NCI-H1694 (cell line): ENCODE measurements at places on chromosomes 6 and 20.

DNA sequence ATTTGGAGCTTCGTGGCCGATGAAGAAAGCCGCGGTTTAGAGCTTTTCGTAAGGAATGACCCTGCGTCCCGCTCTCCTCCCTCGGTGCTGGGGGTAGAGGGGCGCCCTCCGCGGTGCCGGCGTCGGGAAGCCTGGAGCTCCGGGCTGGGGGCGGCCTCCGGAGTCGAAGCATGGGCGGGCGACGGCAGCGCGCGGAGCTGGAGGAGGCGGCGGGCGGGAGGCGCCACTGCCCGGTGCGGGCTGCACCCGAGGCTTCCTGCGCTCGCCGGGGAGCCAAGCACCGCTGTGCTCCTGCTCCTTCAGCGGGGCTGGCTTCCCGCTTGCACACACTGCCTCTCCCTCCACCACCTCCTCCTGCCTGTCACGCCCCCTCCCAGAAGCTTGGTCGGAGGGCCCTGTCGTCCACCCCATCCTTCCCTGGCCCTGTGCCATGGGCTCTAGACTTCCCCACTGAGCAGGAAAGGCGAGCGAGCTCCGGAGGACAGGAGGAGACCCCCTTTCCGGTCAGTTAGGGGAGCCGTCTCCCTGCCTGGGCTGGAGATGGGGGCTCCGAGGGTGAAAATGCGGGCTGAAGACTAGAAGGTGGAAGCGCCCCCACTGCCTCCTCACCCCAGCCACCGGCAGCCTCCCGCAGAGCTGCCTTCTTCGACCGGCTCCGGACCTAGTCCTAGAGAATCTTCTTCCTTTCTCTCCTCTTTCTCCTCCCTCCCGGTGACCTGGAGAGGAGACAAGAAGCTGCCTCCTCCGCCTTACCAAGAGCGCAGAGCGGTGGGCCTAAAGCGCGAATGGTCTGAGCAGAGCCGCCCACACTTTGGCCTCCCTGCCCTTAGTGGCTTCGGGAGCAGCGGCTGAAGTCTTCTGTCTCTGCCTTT, 1.8 kb downstream of the CDH4 start:
- DNase-seq = no peak

DNA sequence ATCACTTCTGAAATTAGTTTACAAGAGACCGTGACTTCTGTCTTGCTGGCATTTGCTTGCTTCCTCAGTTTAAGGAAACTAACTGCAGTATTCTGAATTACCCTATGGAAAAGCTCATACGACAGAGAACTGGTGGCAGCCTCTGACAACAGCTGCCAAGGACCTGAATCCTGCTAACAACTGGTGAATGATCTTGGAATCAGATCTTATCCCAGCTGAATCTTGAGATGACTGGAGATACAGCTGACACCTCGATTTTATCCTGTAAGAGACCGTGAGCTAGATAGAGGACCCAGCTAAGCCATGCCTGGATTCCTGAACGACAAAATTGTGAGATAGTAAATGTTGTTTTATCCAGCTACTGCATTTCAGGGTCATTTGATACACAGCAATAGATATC, 202.3 kb downstream of the OGFRL1 start:
- DNase-seq = no peak

- DNase-seq = no peak
These were observed 138.2 kb upstream of the CST7 start for GRCh38 chr20:24810676-24811407.

GRCh38 chr6:14706378-14706929, 539.4 kb upstream of the JARID2 start:
- DNase-seq = no peak

GRCh38 chr20:2652724-2653555, 508 bp downstream of the NOP56 start:
- no peak for DNase-seq

- DNase-seq = no peak
These were observed 42.9 kb downstream of the RIOK1 start for GRCh38 chr6:7432391-7433120.

DNA sequence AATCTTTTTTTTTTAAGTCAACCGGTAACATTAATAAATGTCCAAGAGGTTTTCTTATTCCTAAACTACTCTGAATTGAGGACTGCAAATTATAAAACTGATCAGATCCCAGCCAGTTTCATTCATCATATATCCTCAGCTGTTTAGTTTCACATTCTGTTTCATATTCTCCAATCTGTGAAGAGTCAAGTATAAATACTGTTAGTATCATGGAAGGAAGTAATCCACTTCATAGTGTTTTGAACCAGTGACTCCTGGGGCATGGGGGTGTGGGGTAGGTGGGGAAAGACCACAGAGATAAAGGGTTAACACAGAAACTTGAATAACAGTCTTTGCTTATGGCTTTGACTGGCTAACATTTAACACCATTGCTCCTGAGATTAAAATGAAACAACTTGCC, 69.9 kb downstream of the FYN start:
- DNase-seq = no peak

- DNase-seq = no peak
These were observed 16.2 kb upstream of the TGM2 start for GRCh38 chr20:38181207-38181801.

DNA sequence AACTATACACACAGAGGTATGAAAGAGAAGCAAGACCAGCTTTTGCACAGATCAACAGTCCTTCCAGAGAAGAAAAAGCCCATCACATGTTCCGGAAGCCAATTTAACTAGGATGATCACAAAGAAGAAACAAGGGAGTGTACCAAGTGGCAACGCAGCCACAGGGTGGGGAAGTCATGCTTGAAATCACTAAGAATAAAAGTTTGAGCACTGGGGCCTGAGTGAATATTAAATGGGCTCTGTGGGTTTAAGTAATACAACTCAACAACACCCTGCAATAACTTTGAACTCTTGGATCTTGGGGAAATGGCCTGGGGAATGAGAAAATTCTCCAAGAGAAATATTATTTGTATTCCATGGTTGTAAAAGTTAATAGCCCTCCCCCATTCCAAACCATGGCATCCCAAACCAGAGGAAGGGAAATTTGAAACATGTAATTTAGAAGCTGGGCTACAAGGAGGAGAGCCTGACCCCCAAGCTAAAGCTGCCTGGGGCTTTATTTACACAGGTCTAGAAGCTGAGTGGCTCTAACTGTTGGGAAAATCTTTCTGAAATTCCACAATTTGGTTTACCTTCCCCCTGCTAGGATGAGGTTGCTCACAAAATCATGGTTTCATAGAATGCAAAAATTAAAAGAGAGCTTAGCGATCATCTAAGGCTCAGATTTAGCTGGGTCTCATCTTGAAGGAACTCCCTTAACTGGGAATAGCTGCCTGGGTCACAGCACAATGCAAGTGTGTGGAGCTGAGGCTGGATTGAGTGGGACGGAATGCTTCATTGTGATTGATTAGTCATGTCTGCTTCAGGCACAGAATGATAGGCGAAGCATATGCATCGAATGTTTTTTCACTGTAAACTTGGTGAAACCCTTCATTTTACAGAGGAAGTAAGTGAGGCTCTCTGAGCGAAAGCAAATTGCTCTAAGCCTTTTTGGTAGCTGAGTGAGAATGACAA, 143.6 kb downstream of the BMP7 start:
- no peak for DNase-seq

- no peak for DNase-seq
These were observed 28.1 kb downstream of the COL11A2 start for GRCh38 chr6:33164176-33164575.

DNA sequence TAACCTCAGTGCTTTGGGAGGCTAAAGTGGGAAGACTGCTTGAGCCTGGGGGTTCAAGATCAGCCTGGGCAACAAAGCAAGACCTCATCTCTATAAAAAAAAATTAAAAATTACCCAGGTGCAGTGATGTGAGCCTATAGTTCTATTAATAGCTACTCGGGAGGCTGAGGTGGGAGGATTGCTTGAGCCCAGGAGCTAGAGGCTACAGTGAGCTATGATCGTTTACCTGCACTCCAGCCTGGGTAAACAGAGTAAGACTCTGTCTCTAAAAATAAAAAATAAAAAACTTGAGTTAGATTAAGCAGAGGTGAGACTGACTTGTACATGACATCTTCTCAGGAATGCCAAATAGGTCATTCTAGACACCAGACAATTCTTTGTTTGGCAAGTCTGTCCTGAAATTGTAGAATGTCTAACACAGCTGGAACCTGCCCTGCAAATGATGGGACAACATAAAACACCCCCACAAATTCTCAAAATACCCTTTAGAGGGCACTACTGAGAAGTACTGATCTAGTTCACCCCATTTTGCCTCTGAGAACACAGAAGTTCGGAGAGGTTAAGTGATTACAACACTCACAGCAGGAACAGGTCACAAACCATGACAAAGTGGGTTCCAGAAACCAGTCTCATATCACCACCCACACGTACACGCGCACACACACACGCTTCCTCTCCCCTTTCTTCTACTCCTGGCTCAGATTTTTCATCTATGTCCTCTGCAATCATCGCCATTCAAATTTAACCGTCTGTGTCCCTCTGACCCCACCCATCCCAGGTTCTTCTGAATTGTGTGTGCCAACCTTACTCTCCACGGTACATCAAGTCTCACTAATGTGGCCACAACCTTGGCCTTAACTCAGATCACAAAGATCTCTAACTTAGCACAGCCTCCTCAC, 38.3 kb downstream of the ARHGAP18 start:
- DNase-seq = no peak

DNA sequence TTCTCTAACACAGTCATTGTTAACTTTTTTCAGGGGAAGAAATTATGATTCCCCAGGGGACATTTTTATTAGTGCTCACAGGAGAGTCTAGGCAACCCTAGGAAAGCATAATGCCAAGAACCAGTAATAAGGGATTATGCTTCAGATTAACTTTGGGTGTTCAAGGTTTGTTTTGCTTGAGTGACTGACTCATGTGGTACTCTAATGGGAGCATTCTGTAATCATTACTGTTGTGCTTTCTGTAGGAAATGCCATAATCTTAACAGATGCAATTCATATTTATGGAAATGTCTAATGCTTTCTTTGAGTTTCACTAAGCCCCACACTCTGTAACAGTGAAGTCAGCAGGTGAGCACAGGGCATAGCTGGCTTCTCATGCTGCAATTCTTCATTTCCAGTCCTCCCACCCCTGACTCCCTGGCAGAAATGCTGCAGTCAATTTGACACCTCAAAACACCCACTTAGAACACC, 263.4 kb upstream of the MAN1A1 start:
- DNase-seq = no peak

GRCh38 chr6:128204616-128205015, 303.8 kb upstream of the THEMIS start:
- DNase-seq = no peak

GRCh38 chr20:35002426-35003210, 47.0 kb downstream of the MYH7B start:
- DNase-seq = no peak

DNA sequence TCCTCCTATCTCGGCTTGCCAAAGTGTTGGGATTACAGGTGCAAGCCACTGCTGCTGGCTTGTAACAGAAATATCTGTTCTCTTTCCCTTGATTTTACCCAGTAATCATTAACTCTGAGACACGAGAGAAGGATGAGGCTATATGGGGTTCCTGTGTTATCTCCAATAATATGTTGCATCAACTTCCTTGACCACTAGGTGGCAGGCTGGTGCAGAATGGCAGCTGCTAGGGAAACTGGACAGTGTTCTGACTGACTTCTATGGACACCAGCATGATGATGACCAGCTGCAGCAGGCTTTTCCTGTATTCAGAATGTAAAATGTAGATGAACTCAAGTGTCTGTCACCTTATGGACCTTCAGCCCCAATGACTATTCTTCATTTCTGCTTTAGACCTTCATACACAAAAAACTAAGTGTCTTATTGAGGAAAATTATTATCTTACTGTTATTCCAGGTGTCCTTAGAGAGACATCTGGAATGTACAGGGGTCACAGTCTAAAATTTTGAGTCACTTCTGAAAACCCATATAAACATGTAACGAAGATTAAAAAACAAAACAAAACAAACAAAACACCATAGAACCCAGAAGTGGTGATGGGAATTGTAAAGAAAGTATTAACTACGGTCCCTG, 20.4 kb upstream of the CD109 start:
- DNase-seq = no peak

- DNase-seq = no peak
These were observed 891 bp downstream of the RSPO3 start for GRCh38 chr6:127119102-127120022.

DNA sequence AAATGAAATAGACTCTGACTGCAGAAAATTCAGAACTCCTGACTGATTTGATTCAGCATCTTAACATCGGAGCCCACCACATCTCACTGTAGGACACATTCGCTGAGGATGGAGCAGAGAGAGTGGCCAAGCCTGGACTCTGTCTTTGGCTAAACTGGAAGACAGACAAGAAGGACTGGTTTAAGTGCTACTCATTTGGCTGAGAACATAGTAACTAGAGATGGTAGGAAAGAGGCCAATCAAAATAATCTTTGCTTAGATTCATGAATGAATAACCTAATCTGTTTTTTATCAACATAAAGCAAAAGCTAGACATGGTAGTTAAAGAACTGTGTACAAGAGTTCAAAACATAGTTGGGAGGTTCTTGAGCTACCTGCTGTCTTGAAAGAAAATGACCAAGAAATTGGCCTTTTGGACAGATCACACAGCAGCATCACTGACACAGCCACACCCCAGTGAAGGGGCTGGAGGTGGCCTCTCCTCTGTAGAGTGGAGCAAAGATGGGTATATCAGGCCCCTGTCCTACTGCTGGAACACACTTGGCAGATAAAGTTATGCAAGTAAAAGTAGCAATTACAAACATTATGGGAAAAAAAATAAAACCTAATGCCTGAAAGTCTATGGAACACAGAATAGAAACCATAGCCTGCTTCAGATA, 87.1 kb upstream of the NT5E start:
- no peak for DNase-seq

- DNase-seq = no peak
These were observed 386.7 kb downstream of the HACE1 start for GRCh38 chr6:104473021-104473429.

DNA sequence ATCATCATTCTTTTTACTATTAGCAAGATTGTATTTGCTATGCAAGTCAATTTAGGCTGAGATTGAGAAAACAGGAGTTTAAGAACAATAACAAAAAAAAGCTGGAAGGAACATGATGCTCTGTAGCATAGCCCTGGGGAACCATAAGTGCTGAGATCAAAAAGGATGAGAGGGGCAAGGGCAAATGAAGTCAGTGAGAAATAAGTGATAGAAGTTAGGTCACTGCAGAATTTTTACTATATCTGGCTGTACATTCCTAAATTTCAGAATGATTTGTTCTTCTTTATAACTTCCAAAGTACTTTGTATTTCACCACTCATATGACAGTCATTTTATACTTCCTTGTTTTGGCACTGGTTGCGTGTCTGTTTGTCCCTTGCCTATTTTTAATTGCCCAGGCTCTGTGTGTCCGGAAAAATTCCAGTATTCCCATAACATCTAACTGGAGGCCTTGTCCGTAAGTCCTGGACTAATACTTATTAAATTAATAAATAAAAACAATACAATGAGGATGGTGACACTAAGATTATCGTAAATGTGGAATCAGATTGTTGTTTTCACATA, 444.7 kb downstream of the TENT5A start:
- no peak for DNase-seq
